RPMI7951 (cell line): ENCODE measurements at places on chromosomes 13 and 19. TPM values are rescaled to one million over a fixed set of nuclear protein-coding genes. Genes with fewer than 3 reads are reported as not detected.

DNA sequence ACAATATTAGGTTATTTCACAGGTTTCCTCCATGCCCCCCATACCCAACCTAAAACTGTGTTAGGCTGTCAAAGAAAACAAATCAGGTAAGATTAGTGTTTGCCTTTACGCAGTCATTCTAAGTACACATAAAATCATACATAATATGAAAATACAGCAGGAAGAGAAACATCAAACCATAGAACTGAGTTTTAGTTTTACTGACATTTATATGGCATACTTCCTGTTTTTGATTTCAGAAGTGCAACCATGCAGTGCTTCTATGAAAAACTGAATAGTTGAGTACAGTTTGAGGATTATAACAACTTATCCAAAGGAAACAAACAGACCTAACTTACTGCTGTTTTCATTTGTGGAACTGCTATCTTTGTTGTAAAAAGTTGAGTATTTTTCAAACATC is 91.3 kb downstream of the KCNRG start:
- DNase-seq: no peak

DNA sequence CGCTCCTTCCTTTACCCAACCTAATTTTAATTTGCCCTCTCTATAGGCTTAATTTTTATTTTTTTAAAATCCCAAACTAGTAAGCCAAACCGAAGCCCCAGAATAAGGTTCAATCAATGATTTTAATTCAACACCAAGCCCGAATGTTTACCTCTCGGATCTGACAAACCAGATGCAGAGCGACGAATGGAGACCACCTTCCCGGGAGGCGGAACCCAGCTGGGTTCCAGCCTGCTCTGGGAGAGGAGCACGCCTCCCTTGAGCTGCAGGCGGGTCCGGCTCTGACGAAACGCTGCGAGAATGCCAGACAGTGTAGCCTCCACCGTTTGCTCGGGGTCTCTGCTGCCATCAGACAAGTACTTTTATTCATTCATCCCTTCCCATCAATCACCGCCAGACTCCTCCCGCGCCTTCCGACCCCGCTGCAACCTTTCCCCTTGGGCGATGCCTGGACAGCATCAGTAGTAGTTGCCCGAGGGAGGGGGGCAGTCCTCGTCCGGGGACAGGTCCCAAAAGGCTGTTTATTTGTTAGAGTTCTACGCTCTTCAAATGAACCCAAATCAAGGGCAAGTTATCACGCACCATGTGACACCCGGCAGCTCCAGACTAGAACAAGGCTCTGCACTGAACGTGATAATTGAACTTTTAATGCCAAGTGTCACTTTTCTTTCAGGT is 752 bp upstream of the EDNRB start:
- peak; percentile 2 for DNase-seq

Gene KCNRG
- total RNA-seq: 0.39 and 0.72 TPM in 2 replicates

Gene ADM5
- total RNA-seq: 0.72 and 0.78 TPM in 2 replicates

Gene OR7A5
- not detected in 2 replicates for total RNA-seq
